ENCODE measurements at places on chromosomes 3 and 15.

GRCh38 chr3:47010111-47010712, 30.7 kb downstream of the NBEAL2 start:
- no peak for DNase-seq

GRCh38 chr3:182369861-182370260, 423.4 kb upstream of the ATP11B start:
- DNase-seq, result no peak

DNA sequence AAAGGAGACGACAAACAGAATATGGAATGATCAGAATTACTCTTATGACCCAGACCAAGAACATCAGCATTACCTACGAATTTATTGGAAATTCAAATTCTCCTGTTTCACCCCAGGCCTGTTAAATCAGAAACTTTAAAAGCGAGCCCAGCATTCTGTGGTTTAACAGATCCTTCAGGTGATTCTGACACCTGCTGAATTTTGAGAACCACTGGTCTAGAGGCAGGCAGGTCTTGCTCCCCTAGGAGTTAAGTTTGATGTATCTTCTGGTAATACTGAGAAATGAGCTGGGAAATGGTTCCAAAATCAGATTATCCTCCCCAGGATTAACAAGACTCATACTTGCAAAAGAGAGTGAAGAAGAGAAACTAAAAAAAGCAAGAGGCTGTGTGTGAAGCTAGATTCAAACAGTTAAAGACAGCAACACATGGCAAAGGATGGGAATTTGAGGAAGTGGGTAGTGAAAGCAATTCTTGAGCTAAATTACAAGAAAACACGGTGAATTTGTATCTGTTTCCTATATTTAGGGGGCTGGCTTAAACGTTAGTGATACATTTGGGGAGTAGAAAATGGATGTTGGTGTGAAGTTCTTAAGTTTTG, 66.0 kb downstream of the FLNB start:
- DNase-seq, result no peak

DNA sequence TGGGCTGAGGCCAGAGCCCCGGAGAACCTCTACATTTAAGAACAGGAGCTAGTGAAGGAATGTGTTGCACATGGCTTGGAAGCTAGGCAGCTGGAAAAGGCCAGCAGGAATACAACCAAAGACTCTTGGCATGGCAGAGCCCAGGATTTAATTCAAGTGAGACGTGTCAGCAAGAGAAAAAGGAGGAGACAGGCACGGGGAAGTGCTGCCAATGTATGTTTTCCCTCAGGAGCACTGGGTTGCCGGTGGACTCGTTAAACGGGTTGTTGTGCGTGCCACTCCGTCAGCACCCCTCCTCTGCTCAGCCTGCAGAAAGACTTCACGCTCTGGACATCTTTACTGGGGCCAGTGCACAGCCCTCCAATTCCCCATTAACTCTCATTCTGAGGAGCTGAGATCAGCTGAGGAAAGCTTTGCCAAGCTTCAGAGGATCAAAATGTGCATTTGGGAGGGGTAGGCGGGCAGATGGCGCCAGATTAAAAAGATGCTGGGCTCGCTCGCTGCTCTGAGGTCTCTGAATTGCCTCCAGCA, 103.7 kb downstream of the PDZRN3 start:
- no peak for DNase-seq

GRCh38 chr3:87733671-87734367, 325.0 kb downstream of the CGGBP1 start:
- peak; percentile 76 for DNase-seq

DNA sequence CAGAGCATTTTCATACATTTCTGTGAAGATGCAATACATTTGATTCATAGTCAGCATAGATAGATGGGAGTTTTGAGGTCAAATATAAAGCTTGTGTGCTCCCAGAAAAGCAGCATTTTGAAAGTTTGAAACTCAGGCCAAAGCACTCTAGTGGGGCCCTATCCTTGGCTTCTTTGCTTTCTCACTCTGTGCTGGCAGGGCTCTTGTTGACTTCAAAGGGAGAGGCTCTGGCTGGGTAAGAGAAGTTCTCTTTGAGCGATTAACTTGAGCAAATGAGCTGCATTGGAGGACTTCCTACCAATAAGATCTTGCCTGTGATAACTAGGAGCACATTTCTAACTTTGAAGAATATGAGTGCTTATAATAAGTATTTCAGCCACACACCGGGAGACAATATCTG, 214.0 kb upstream of the RARB start:
- DNase-seq, result no peak

- no peak for DNase-seq
Measured at GRCh38 chr3:149715247-149715646, 37.0 kb downstream of the COMMD2 start.

GRCh38 chr3:178353006-178353694, 183.1 kb upstream of the KCNMB2 start:
- no peak for DNase-seq

DNA sequence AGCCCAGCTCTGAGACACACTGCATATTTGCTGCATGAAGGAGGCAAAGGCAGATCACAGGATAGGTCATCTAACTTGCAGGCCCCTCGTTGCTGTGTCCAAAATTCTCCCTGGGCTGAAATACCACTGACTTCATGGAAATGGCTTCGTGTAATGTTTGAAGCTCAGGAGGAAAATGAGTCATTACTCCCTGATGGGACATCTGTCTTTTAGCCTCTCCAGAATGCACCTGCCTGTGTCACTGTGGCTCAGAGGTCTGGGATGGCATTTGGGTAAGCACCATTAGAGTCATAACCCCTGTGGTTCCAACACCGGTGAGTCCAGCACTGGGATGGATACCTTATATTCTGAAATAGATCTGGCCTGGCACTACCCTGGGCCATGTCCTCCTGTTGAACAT, 51.5 kb downstream of the IL12A start:
- no peak for DNase-seq

GRCh38 chr3:142022381-142022780, 127.0 kb downstream of the TFDP2 start:
- no peak for DNase-seq

GRCh38 chr15:75508840-75509532, 57.5 kb upstream of the SIN3A start:
- DNase-seq, result no peak

GRCh38 chr15:64251121-64251520, 88.3 kb upstream of the PPIB start:
- no peak for DNase-seq

GRCh38 chr3:9701006-9701405, 2.6 kb upstream of the CPNE9 start:
- no peak for DNase-seq

DNA sequence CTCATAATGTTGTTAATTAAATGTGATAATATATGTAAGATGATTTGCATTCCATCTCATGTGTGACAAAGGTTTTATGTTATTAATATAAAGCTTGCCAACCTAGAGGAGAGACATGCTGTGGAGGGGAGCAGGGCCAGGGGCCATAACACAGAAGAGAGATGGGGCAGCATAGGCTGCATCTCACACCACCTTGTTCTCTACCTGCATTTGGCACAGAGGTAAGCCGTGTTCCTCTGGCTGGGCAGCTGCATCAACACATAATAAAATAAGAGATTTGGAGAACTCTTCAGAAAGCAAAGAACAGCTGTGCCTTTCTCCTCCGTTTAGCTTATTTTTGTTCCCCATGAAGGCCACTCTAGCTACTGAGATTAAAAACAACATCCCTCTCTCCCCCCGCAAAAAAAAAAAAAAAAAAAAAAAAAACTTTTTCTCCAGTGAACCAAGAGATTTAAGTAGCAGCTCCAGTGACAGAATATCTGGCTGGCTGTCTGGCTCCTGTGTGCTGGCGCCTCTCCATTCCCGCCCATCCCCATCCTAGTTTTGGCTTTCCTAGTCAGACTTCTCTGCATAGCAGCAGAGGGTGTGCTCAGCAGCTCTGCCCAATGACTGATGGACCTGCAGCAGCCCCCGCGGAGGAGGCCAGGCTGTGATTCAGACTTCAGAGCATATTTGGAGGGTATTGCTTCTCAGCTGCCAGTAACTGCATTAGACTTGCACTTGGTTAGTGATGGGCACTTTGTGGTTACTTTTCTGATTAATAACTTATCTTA, 52.2 kb upstream of the STXBP5L start:
- peak; percentile 84 for DNase-seq

DNA sequence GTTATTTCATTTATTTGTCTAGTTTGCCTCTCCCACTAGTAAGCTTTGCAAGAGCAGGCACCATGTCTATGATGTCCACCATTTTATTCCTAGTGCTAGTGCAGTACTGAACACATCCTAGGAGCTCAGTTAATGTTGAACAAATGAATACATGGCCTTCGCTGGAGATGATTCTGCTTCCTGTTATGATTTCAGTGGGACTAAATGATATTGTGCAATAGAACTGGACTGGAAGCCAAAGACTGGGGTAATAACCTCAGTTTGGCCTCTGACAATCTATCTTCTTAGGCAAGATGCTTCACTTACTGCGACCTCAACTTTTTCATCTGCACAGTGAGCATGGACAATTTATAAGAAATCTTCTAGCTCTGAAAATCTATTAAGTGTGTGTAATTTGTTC, 191.3 kb downstream of the ADAMTSL3 start:
- no peak for DNase-seq

GRCh38 chr3:63069806-63070475, 194.7 kb upstream of the CADPS start:
- DNase-seq, result no peak

DNA sequence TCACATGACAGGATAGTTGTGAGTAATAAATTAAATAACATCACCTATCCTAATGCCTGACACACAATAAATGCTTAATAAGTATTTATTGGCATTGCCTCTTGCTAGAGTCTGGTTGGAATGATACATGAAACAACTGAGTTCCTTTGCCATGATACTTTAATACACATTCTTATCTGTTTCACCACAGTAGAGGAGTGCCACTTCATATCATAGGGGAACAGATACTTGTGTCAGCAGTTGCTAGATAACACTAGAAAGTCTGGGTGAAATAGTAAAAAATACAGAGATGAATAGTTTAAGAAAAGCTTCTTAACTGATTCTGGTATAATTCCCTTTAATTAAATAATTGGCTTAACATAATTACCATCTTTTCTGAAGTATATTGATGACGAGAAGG, 380.0 kb upstream of the GOLIM4 start:
- DNase-seq, result no peak

- DNase-seq, result peak; percentile 60
Measured at GRCh38 chr15:51931638-51932037, 39.9 kb downstream of the LEO1 start.

DNA sequence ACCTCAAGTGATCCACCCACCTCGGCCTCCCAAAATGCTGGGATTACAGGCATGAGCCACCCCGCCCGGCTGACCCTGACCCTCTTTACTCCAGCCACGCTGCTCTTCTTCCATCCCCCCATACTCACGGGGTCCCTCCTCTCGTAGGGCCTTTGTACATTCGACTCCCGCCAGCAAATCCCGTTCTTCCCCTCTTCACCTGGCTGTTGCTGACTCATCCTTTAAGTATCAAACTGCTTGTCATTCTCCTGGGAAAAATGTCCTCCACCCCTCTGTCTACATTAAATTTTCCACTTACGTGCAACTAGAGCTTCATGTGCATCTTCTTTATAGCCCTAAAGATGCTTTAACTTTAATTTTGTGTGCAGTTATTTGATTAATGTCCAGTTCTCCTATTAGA, 203.1 kb downstream of the OPA1 start:
- DNase-seq, result peak; percentile 40

DNA sequence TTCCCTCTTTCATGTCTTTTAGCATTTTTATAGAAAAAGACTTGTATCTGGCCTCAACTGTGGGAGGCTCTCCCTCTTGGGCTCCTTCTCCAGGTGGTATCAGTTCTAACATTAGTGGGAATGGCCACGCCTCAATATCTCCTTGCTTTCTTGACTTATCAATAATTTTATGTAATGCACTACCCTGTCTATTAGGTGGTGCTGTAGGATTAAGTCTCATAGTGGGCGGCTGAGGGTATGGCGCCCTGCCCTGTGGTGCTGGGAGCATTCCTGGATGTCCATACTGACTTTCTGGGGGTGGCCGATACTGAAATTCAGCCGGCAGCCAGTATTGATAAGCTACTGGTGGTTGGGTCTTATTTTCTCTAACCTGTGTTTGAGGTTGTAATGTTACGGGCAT, 8.7 kb upstream of the RPUSD3 start:
- DNase-seq, result no peak

DNA sequence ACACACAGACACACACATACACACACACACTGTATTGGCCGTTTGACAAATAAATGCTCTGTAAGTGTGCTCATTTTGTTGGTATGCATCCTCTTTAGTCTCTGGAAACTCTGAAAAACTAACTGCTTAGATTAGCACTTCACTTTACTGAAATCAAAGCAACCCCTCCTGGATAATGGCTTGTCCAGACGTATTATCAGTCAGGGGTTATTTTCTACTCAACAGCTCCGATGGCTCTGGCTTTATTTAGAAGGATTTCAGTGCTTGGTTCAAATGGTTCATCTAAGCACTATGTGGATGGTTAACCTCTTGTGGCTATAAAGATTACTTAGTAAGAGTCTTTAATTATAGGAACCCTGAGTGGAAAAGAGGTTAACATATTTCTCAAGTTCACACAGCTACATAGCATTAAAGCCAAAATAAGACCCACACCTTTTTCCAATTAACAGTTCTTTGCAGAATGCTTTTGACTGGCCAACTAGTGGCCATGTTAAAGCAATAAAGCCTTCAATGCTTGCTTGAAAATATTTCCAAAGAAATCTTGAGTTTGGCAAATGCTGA, 516.1 kb upstream of the NAALADL2 start:
- peak; percentile 60 for DNase-seq

GRCh38 chr15:77624868-77625267, 7.8 kb downstream of the LINGO1 start:
- DNase-seq, result no peak

DNA sequence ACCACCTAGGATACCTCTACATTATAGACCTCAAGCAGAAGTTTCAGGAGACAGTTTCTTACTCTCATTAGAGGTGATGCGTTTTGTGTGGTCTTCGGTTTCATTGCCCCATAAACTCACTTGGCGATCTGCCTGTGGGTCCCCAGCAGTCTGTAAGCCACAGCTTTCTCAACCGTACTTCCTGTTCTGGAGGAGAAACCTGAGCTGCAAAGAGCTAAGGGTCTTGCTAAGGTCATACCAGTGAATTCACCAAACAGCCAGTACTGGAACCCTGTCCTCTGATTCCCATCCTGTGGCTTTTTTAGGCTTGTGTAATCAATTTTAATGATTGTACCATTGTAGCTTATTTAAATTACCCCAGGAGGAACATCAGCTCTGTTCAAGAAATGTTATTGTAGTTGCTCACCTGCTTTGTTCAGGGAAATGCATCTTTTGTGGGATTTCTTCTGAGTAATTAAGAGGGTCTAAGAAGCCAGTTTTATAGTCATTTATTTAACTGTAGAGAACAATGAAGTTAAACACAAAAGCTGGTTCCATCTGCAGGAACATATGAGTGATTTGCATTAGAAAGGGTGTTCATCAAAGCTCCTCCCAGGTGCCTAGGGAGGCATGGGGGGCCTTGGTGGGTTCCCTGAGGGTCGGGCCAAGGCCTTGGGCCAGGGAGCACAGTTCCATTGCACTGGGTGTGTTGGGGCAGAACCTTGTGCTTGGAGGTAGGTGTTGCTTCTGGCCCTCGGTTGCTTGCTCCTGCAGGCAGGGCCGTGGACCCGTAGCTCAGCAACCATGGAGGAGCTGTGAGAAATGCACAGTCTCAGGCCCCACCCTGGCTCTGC, 69.6 kb downstream of the APBA2 start:
- no peak for DNase-seq

Data from islet precursor cell (in vitro differentiated cells).